ENCODE measurements at places on chromosomes 1 and 21.

DNA sequence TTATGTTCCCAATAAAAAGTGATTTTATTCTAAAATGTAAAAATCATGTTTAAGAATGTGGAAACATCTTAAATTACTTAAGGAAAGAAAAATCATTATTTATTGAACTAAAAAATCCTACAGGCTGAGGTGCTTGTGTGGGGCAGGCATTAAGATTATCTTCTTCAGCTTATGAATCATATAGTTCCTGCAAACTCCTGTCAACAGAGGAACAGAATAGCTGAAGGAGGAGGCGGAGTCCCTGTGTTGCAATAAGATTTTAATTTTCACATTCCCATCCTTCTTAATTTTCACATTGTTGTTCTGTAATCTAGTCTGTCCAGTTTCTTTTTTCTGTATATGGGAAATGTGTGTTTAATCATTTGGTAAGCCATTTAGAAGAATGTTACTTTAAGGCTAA, 20.6 kb upstream of the OLFML3 start:
- DNase-seq: no peak

GRCh38 chr1:176691251-176692228, 228.6 kb downstream of the PAPPA2 start:
- DNase-seq: no peak

DNA sequence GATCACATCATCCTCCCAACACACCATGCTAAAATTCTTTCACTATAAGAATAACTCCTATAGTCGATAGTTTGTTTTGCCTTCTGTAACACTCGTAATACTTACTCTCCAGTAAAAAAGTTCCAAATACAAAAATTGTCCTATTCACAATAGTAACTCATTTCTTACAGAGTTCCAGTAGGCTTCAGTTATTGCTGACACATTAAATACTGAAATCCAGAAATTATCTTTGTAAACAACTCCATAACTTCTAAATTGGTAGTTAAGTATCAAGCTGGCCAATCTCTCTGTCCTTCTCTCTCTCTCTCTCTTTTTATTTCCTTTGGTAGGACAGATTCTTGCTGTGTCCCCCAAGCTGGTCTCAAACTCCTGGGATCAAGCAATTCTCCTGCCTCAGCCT, 49.6 kb upstream of the FOXD3 start:
- no peak for DNase-seq

- DNase-seq: no peak
These were observed 9.0 kb downstream of the SLC41A1 start for GRCh38 chr1:205803986-205804385.

DNA sequence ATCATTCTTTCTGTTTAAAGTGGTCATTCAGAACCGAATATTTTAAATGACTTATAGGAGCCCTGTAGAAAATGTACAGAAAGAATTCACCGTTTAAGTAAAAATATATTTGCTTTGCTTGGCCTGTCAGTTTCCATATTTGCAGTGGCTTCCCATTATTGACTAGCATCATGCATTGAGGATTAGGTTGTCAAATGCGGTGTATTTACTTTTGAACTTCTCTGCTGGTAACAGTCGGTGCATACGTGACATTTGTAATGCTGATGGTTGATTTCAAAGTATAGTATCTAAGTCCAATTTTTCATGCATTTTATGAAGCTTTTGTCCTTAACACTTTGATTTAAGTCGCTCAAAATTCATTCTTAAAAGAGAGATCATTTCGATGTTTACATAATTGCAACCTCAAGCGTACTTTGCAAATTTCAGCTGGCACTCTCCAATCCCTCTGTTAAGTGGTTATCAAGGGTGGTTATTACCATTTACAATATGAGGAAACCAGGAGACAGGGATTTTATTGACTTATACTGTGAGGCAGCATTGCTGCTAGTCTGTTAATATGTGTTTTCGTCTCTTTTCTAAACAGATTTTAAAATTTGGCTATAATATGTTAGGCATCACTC, 201.6 kb downstream of the SDCCAG8 start:
- no peak for DNase-seq

GRCh38 chr1:112172294-112172882, 182.9 kb upstream of the KCND3 start:
- DNase-seq: no peak

- DNase-seq: no peak
These were observed 3.8 kb upstream of the KRTAP19-8 start for GRCh38 chr21:31042080-31042464.

- no peak for DNase-seq
These were observed 6.6 kb downstream of the SDC3 start for GRCh38 chr1:30901798-30902581.

DNA sequence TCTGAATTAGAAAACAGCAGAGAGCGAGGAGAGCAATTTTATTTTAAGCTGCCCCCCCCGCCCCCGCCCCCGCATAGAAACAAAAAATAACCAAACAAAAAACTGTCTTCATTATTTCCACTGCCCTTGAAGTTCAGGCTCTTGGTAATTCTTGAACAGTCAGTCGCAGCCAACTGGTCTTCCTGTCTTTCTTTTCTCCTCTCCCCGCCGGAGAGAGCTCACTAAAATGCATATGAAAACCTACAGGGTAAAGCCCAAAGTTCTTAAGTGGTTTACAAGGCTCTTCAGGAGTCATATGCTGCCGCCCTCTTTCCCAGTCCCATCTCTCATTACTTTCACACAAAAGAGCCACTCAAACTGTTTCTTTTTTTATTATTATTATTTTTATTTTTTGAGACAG, 1.1 kb upstream of the ANKRD35 start:
- DNase-seq: no peak

- no peak for DNase-seq
These were observed 12.8 kb upstream of the LBR start for GRCh38 chr1:225440380-225441221.

GRCh38 chr1:30748098-30748698, 9.4 kb downstream of the LAPTM5 start:
- DNase-seq: no peak

DNA sequence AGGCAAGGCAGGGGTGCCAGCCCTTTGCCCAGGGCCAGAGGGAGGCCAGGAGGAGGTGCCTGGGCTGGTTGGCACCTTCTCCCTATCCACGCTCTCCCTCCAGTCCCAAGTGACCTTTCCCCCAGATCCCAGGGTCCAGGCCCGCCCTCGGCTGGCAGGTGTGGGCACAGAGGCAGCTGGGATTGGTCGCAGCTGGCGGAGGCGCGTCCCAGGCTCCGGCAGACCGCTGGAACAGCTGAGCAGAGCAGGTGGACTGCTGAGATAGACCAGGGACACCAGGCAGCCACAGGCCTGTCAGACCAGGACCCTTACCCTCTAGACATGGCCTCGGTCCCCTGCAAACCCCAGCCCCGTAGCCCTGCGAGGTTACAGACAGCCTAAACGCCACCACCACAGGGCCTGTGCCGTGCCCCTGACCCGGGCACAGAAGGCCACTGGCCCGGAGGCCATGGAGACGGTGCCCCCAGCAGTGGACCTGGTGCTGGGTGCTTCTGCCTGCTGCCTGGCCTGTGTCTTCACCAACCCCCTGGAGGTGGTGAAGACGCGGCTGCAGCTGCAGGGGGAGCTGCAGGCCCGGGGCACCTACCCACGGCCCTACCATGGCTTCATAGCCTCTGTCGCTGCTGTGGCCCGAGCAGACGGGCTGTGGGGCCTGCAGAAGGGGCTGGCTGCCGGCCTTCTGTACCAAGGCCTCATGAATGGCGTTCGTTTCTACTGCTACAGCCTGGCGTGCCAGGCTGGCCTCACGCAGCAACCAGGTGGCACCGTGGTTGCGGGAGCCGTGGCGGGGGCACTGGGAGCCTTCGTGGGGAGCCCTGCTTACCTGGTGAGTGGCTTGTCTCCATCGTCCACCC, at the start of gene SLC25A34:
Gene SLC25A34 (plus strand): TSS at position 221 of the 854 bp plus-strand sequence. CDS start 228 bp downstream, at position 449.
- DNase-seq: no peak

GRCh38 chr1:237470712-237471338, 419.9 kb downstream of the ZP4 start:
- no peak for DNase-seq

GRCh38 chr21:38804030-38804788, 1.5 kb upstream of the ETS2 start:
- DNase-seq: no peak

DNA sequence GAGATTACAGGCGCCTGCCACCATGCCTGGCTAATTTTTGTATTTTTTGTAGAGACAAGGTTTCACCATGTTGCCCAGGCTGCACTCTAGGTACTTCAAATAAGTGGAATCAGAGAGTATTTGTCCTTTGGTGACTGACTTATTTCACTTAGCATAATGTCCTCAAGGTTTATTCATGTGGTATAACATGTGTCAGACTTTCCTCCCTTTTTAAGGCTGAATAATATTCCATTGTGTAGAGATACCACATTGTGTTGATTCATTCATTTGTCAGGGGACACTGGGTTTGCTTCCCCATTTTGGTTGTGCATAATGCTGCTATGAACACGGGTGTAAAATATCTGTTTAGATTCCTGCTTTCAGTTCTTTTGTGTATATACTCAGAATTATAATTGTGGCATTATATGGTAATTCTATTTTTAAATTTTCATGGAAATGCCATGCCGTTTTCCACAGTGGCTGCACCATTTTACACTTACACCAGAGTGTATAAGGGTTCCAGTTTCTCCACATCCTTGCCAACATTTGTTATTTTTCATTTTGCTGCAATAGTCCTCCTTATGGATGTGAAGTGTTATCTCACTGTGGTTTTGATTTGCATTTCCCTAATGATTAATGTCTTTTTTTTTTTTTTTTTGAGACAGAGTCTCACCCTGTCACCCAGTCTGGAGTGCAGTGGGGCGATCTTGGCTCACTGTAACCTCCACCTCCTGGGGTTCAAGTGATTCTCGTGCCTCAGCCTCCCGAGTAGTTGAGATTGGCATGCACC, 35.1 kb downstream of the IL6R start:
- no peak for DNase-seq

- no peak for DNase-seq
These were observed 24.7 kb downstream of the LYST start for GRCh38 chr1:235841938-235842545.

DNA sequence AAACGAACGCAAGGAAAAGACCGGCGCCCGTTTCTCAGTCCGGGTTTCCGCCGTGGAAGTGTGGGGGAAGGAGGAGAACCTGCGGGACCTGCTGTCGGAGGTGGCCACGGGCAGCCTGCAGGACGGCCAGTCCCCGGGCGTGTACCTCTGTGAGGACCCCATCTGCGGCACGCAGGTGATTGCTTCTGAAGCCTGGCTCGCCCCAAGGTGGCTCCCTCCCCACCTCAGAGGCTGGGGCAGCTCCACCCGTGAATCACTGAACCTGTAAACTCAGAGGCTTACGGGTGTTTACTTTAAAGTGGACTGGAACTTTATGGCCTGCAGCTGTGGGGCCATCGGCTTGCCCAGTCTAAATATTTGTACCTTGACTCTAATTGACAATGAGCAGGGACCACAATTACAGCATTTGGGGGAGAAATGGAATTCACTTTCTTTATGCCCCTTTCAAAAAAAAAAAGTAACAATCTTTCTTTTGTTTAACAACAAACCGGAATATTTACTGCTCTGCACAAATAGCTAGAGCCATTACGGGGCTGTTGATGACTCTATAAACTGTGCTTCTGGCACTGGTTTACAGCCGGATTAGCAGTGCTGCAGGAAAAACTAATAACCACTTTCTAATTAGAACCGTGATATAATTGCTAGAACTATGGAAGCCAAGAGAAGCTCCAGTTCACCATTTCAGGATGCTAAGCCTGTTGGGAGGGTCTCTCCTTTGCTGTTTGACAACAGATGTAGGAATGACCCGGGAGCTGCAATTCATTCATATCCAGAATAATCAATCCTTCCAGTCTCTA, 454.8 kb downstream of the KIF26B start:
- DNase-seq: no peak

DNA sequence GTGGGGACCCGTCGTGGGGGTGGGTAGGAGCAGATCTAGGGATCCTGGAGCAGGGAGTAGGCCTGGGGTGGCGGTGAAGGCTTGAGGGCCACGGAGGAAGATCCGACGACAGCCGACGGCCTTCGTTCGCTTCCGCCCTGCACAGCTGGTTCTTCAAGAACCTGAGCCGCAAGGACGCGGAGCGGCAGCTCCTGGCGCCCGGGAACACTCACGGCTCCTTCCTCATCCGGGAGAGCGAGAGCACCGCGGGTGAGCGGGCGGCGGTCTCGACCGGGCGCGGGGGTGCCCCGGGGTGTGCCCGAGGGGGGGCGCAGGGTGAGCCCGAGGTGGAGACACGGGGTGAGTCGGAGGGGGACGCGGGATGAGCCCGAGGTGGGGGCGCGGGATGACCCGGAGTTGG, 16.5 kb upstream of the HDAC1 start:
- DNase-seq: no peak

DNA sequence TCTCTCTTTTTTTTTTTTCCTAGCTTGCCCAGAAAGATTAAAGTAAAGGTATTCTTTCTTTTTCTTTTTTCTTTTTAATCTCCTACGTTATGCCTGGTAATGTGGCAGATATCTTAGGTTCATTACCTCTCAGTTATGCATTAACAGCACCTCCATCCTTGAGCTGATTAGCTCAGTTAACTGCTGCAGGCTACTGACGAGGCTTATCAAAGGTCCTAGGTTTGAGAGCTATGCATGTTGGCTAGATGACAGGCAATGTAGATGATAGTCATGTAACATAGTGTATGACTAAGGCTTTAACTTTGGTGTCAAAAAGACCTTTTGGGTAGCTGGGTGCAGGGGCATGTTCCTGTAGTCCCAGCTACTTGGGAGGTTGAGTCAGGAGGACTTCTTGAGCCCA, 53.7 kb upstream of the CACYBP start:
- no peak for DNase-seq

DNA sequence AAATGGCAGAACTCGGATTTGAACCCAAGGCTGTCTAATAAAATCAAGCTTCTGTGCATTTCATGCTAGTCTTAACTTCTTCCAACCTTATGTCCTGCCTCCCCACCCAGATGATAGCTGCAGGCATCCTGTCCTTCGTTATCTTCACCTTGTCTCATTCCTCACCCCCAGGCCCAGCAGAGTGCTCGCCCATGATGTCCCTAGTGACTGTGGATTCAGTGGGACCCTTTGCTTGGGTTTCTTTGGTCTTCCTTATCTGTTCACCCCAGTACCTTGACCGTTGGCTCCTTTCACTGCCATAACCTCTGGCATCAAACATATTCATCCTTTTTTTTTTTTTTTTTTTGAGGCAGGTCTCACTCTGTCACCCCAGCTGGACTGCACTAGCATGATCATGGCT, 5.6 kb upstream of the BSDC1 start:
- DNase-seq: no peak

DNA sequence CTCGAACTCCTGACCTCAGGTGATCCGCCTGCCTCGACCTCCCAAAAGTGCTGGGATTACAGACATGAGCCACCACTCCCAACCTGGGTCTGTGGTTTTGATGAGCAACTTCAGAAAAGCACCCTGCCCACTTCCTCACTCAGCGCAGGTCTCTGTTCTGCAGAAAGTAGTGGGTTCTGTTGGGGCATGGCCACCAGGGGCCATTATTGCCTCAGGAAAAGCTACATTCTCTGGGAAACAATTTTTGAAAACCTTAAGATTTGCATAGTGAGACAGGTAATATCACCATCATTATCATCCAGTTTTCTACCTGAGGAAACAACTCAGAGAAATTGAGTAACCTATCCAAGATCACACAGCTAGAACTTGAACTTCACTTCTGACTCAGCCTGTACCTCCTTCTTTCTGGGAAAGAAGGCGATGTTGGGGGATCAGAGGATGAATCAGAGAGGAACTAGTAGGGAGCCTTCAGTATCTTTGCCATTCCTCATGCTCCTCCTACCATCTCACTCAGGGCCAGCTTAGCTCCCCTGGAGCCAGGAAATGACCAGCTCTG, 7.1 kb upstream of the NES start:
- DNase-seq: no peak

- no peak for DNase-seq
These were observed 93.6 kb upstream of the SMYD2 start for GRCh38 chr1:214187121-214187900.
